ENCODE measurements at places on chromosomes 1 and 21. TPM values are rescaled to one million over a fixed set of nuclear protein-coding genes. Genes with fewer than 3 reads are reported as not detected.

The TRNAU1AP gene
- 37.6 TPM for total RNA-seq

The LRRIQ3 gene
- total RNA-seq, result under 0.01 TPM

The RNU1-3 gene
- under 0.01 TPM for total RNA-seq

The CSF3R gene
- total RNA-seq, result not detected

The HSPA6 gene
- 0.33 TPM for total RNA-seq

The KRTAP12-2 gene
- total RNA-seq, result not detected

The S100A9 gene
- total RNA-seq, result not detected

The GBP7 gene
- not detected for total RNA-seq

The POU3F1 gene
- total RNA-seq, result not detected

The TRAPPC3 gene
- total RNA-seq, result 99.6 TPM
